KG1 (cell line): ENCODE measurements at places on chromosomes 5 and 9.

DNA sequence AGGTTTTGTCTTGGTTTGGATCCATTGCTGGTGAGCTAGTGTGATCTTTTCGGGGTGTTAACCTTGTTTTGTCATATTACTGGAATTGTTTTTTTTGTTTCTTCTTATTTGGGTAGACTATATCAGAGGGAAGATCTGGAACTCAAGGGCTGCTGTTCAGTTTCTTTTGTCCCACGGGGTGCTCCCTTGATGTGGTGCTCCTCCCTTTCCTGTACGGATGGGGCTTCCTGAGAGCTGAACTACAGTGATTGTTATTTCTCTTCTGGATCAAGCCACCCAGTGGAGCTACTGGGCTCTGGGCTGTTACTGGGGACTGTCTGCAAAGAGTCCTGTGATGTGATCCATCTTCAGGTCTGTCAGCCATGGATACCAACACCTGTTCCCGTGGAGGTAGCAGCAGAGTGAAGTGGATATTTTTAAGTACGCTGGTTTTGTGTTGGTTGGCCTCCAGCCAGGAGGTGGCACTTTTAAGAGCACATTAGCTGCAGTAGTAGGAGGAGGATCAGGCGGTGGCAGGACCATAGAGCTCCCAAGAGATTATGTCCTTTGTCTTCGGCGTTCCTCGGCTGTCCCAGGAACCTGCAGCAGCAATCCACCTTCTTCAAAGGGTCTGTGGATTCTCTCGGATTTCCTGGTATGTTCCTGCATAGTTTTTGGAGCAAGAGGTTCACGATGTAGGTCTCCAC lies 27.2 kb downstream of the SCAMP1 start:
- DNase-seq, result no peak

DNA sequence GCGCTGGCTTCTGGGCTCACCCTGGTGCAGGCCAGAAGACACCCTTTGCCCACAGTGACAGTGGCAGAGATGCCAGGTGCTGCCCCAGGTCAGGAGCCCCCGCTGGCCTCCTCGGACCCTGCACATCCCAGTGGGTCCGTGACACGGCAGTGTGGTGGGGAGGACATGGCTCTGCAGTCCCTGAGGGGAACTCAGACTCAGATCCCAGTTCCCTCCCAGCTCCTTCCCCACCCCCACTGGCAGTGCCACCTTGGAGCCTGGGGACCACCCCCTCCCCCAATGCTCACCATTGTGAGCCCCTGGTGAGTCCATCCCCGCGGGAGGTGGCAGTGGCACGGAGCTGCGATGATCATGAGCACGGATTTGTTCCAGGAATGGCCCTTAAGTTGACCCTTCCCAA lies 562 bp upstream of the CCDC187 start:
- no peak for DNase-seq

GRCh38 chr5:79518718-79519117 lies 4.8 kb upstream of the HOMER1 start:
- no peak for DNase-seq

DNA sequence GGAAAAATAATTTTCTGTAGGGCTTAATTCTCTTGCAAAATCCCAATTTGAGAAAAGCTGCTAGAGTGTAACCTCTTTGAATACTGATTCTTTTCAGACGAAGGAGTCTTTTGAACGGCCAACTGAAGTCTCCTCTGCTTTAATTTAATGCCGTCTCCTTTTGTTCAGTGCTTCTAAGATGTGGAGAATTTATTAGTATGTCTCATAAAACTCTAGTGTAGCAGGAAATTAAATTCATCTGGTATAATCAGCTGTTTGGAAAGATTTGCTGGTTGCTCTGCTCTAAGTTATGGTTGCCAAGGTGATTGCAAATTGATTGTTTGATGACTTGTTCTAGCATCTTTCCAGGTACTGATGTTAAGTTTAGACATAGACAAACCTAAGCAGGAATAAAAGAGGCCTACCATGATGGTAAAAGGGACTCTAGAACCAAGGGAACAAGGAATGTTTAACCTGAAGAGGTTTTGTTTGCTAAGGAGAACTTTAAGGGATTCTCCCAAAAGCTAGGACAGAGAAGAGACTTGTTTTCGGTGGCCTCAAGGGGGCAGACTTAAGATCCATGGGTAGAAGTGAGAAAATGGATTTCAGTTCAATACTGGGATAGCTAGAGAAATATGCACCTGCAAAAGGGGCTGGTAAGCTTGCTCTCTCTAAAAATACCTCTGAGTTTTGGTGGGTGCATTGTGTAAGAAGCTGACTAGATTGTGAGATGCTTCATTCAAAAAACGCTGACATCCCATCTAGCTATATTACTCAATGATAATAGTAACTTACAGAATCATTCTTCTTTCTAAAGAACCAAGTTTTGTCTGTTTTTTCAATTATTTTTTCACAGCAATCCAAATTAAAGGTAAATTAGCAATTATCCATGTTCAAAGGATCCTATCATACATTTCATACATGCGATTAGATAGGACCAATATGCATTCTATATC lies 5.7 kb upstream of the ADRB2 start:
- no peak for DNase-seq

- DNase-seq, result no peak
These were observed 167.0 kb upstream of the DMRTA1 start for GRCh38 chr9:22279636-22280035.
